ENCODE measurements at places on chromosomes 7 and 10. TPM values are rescaled to one million over a fixed set of nuclear protein-coding genes. Genes with fewer than 3 reads are reported as not detected.
A peak's percentile ranks its signal among the peaks of the same experiment; 100 is the strongest.

GRCh38 chr10:74071157-74071556 lies 73.2 kb downstream of the VCL start:
- no peak overlapping the region for H3K4me3 ChIP-seq
- peak overlapping the region; percentile 71 for H3K27ac ChIP-seq
- H3K4me1 ChIP-seq: peaks cover 50% of the 10 kb centered on the region
- DNase-seq: no peak
- no peaks in the 10 kb centered on the region for H3K36me3 ChIP-seq

DNA sequence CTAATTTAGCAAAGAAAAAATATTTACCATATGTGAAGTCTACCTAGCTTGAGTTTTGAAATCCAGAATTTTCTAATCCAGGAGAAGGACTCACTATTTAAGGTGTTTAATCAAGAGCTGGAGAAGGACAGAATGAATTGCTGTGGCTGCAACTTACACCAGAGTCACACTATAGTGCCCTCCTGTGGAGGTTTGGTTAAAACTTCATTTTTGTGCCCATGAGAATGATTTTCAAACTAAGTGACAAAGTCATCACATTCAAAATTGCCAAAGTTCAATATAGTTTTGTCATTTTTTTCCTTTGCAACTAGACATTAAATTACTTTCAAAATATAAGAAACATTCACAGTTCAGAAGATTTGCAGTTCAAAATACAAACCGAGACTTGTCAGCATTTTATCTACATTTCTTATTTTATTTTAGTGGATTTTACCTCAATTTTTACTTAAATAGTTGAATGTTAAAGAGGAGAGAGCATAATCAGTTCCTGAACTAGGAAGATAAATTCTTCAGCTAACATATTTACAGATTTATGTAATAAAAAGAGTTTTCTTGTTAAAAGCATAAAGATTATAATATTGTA lies 70.7 kb downstream of the CABCOCO1 start:
- peak; percentile 72 for DNase-seq
- no peak overlapping the region for H3K27ac ChIP-seq
- H3K27me3 ChIP-seq: no peaks in the 10 kb centered on the region
- H3K36me3 ChIP-seq: no peaks in the 10 kb centered on the region

DNA sequence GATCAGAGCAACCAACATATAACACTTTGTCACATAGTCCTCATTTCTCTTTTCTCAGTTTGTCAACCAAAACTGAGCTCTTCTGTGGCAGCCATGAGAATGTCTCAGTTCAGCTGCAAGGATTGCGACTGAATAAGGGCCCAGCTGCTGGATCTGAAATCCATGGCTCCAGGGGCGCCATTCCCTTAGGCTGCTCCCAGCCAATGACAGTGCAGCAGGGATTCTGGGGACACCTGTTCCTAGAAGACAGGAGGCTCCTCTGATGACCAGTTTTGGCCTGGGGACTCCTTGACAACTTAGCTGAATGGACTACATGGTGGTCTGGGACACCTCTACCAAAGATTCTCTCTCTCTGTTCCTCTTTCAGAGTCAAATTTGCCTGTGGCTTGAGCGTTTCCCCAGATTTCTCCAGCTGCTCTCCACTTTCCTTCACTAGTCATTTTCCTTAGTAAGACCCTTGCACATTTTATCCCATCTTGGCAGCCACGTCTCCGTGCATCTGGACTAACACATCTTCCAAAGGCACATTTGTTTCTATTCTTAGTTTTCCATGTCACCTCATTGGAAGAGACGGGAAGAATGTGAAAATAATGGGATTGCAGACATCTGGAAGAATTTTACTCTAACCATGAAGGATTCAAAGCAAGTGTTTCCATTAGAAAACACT lies 28.1 kb upstream of the KIF5B start:
- H3K27me3 ChIP-seq: no peaks in the 10 kb centered on the region
- no peak overlapping the region for H3K27ac ChIP-seq
- no peak for DNase-seq
- no peaks in the 10 kb centered on the region for H3K36me3 ChIP-seq
- no peak overlapping the region for H3K4me3 ChIP-seq

DNA sequence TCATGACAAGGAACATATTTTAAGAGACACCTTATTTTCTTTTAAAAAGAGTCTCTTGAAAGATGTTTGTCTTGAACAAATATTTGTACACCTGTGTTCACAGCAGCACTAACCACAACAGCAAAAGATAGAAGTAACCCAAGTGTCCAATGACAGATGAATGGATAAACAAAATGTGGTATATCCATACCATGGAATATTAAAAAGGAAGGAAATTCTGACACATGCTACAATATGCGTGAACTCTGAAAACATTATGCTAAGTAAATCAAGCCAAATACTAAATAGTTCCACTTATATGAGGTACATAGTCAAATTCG lies 17.8 kb downstream of the SGMS1 start:
- H3K36me3 ChIP-seq: no peaks in the 10 kb centered on the region
- no peaks in the 10 kb centered on the region for H3K4me1 ChIP-seq
- H3K4me3 ChIP-seq: no peak overlapping the region
- H3K27ac ChIP-seq: no peak overlapping the region

- no peak for DNase-seq
- H3K36me3 ChIP-seq: no peaks in the 10 kb centered on the region
- no peaks in the 10 kb centered on the region for H3K27me3 ChIP-seq
- no peak overlapping the region for H3K27ac ChIP-seq
These were observed 55.6 kb upstream of the NKX6-2 start for GRCh38 chr10:132841615-132841975.

DNA sequence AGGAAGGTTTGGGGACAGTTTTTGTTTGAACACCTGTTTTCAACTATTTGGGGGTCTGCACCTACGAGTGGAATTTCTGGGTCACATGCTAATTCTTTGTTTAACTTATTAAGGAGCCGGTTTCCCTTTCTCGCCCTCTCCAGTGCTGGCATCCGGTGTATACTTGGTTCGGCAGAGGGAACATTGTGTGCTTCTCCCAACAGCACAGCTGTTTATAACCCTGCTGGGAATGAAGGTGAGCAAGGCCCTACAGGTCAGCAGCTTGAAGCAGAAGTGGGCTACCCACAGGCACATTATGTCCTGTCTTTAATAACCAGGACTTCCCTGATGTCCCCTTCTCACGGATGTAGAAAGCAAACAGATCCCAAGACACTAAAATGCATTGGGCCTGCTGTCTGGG lies 87.5 kb upstream of the PDCD4 start:
- H3K4me3 ChIP-seq: no peak overlapping the region
- no peaks in the 10 kb centered on the region for H3K4me1 ChIP-seq
- H3K27me3 ChIP-seq: no peaks in the 10 kb centered on the region

- no peaks in the 10 kb centered on the region for H3K36me3 ChIP-seq
- H3K4me1 ChIP-seq: peaks cover 20% of the 10 kb centered on the region
- DNase-seq: peak; percentile 54
- H3K27ac ChIP-seq: no peak overlapping the region
- no peak overlapping the region for H3K4me3 ChIP-seq
These were observed 132.0 kb downstream of the PRKAG2 start for GRCh38 chr7:151744656-151745638.

DNA sequence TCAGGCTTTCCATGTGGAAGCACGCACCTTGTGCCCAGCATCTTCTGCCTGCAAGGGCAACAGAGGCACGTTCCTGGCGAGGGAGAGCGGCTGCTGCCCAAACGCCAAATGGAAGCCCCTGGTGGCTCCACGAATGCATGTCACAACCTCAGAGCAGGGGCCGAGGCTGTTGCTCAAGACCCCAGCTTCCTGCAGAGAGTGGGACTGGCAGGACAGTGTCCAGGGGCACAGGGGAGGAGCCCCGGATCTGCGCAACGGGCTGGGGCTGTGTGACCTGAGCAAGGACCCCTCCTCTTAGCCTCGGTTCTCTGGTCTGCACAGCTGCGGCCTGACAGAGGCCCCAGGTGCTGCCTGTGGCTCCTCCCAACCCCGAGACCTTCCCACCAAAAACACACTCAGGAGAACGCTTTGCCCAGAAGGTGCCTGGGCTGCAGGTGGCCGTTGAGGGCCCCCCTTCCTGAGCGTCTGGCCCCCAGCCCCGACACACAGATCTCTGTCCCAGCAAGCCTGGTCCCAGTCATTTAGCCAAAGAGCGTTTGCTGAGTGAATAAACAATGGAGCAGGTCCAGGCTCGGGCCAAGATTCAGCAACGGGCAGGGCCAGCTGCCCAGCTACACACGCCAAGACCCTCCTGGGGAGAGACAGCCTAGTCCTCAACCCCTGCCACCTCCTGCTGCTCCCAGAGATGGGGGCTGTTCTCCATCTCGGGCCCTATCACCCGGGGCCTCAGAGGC lies 1.2 kb downstream of the MICALL2 start:
- H3K27ac ChIP-seq: no peak overlapping the region
- DNase-seq: no peak
- no peak overlapping the region for H3K4me3 ChIP-seq
- no peaks in the 10 kb centered on the region for H3K36me3 ChIP-seq

- DNase-seq: no peak
- H3K27ac ChIP-seq: peak overlapping the region; percentile 36
- peaks cover 43% of the 10 kb centered on the region for H3K4me1 ChIP-seq
- H3K36me3 ChIP-seq: no peaks in the 10 kb centered on the region
- no peak overlapping the region for H3K4me3 ChIP-seq
- no peaks in the 10 kb centered on the region for H3K27me3 ChIP-seq
These were observed 158.8 kb downstream of the ADARB2 start for GRCh38 chr10:1578392-1579140.

The MKX gene
- total RNA-seq: not detected

The OR2A5 gene
- total RNA-seq: not detected

The LRRN3 gene
- total RNA-seq: not detected

The COL13A1 gene
- not detected for total RNA-seq

The C10orf67 gene
- not detected for total RNA-seq

Measured in Karpas-422 (cell line).